CD4-positive, alpha-beta T cell treated with Interleukin-21 for 1 hour (primary cell): ENCODE measurements at places on chromosomes 1 and 21.

- peak; percentile 70 for DNase-seq
Observed at GRCh38 chr1:234326497-234327366, 46.5 kb upstream of the COA6 start.

DNA sequence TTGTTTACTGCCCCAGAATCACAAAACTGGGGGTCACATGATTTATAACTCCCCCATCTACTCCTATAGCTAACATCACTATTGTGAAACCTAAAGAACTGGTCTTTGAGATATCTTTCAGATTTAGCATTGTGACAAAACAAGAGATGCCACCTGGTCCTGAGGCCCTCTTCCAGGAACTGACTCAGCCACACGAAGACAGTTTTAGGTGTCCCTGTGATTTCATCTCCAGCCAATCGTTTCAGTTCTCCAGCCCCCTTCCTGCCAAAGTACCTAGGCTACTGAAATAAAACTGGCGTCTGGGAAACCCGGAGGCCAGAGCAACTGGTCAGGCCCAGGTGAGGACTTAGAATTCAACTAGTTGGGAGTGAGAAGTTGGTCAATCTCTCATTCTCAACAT, 36.6 kb downstream of the TBX19 start:
- no peak for DNase-seq

DNA sequence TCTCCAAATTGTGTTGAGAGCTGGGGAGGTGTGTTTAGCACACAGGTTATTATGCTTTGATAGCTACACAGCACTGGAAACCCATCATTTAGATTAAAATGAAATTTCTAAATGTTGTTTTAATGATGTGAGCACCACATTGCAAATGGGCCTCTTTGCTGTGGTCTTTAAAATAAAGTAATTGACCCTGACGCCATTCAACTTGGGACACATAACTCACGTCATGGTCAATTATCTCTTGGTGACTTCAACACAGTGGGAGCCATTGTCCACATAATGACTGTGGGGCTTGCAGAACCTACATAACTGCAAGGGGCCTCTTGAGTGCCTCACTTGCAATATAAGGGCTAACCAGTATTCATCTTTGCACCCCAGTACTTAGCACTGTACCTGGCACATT, 280.4 kb downstream of the HLX start:
- DNase-seq: no peak

DNA sequence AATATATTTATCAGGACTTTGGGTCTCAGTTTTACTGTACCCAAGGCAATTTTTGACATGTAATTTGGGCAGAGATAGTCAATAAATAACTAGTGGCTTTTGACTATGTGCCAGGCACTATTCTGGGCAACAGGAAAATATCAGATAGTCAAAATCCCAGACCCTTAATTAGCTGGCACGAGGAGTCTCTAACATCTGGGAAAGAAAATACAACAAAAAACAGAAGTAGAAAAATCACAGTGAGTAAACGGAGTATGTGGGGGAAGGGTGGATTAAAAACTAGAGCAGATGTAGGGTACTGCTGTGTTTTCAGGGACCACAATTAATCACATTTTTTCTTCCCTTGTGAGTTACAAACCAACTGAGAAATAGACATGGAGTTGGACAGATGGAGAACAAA, 217.8 kb downstream of the NCAM2 start:
- no peak for DNase-seq

GRCh38 chr1:76080552-76081079, 6.1 kb downstream of the ST6GALNAC3 start:
- DNase-seq: no peak

DNA sequence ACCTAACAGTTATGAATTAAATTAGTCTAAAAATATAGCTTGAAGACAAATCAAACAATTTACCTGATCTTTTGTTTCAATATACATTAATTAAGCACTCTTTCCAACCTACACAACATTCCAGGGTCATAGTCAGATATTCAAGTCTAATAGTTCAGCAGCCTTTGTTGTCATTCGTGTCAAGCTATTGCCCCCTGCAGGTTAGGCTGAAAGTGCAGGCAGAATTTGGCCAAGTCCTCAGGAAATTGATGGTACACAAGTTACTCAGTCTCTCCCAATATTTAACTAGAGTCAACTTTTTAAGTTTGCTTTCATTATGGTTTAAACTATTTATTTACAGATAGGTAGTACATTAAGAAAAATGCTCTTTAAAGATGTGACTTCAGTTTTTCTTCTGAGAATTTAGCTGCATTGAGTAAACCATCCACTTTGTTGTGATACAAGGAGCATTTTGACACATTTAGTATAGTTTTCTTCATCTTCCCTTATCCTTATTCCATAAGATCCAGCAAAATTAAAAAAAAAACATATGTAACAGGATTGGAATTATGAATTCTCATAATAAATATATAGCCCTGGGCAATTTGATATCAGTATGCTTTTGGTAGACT, 130.3 kb upstream of the DPYD start:
- peak; percentile 80 for DNase-seq

DNA sequence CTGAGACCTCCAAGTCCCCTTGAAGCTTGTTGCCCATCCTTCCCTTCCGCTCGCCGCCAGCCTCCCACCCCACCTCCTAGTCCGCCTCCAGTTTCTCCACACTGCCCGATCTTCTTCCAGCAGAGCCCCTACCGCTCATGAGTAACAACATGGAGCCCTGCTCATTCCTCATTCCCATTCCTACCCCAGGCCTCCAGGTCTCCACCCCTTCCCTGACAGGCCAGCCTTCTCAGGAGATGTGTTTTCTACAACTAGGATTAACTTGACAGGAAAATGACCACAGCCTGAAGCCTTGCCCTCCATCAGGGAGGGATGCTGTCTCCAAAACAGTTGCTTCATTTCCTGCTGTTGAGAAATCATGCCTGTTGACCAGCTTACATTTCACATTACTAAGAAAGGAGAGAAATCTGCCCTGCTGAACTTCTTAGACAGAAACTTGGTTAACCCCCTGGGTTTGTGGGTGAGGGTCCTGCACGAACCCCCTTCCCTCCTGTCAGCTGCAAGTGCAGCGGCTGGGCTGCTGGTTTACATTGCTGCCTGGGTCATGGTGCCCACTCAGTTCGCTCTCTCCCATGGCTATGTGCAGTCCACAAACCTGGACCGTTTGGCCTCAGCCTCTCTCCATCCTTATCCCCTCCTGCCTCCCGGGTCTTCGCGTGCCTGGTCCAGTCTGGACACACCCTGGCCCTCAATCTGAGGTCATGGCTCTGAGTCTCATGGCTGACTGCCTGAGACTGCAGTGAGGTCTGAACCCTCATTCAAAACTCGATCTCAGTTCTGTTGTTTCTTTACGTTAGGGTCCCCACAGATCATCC, 16.1 kb upstream of the CHI3L1 start:
- DNase-seq: no peak

- no peak for DNase-seq
Observed at GRCh38 chr1:115479055-115479482, 141.0 kb upstream of the NGF start.

DNA sequence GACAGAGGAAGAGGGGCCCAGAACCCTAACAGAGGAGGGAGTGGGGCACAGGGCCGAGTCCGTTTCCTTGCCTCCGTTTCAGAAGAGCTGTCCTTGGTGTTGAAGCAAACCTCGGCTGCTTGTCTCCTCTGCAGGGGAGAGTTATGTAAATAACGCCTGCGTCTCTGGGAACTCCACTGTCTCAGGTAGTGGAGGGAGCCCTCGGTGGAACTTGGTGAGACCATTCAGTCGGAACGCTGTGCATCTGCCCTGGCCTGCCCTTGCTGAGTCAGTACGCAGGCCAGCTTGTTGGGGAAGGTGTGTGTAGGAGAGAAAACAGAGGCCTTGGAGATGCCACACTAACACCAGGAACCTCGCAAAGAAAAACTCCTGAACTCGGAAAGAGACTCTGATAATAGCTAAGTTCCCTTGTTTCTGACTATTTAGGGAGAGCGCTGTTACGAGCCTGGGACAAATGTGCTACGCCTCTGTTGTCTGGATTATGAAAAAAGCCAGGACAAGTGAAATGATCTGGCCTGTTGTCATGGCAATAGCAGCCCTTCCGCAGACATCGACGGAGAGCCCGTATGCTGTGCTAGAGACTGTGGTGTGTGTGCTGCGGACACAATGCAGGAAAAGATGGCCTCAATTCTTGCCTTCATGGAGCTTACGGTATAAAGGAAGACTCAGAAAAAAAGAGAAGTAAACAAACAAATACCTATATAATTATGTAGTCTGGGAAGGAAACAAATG, 94.6 kb upstream of the AKT3 start:
- DNase-seq: no peak

DNA sequence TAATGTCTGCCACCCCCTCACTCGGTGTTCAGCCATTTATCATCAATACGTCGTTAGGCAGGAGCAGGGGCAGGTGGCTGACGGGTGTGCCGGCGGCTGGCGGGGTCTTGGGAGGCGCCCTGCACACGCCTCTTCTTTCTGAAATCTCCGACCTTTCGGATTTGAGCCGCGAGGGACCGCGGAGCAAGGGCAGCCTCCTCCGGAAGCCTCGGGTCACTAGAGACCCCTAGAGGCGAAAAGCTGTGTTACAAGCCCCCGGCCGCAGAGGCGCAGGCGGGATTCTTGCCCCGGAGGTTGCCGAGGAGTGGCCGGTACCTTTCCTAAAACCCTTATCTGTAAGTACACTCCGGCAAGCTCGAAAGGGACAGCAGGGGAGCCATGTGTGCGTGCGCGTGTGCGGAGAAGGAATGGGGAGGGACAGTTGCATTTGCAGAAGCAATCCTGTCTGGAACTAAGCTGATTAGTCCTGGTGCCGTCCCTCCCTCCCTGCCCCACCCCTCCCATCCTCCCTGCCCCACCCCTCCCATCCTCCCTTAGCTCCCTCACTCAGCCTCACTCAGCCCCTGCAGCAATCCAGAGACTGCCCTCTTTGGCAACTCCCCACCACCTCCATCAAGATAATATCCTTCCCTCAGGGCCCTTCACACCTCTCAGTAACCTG, 11.0 kb downstream of the BRINP2 start:
- no peak for DNase-seq

DNA sequence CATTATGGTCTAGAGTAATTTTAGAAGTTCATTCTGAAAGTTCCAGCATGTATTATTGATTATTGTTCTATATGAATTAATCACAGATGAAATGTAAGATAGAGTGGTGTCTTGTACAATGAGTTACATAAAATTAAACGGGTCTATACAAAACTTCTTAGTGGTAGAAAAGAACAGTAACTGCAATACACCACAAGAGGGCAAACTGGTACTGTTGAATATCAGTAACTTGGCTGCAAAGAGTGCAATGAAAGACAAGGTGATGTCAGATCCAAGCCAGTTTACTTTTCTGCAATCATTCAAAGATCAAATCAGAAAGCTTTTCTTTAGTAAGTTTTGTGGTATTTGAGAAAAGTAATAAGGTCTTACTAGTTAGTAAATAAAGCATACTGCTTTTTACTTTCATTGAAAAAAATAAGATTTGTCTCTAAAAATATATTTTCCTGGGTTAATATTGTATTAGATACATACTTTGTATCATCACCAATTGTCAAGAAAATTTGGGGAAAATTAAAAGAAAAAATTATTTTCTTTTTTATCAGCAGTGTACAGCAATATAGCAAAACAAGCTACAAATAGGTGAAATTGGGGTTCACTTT, 66.4 kb upstream of the BTG3 start:
- peak; percentile 78 for DNase-seq
